HL-60 (cell line): ENCODE measurements at places on chromosomes 4 and X.

GRCh38 chr4:180086480-180087190 lies 2156.6 kb upstream of the TENM3 start:
- DNase-seq, result no peak

DNA sequence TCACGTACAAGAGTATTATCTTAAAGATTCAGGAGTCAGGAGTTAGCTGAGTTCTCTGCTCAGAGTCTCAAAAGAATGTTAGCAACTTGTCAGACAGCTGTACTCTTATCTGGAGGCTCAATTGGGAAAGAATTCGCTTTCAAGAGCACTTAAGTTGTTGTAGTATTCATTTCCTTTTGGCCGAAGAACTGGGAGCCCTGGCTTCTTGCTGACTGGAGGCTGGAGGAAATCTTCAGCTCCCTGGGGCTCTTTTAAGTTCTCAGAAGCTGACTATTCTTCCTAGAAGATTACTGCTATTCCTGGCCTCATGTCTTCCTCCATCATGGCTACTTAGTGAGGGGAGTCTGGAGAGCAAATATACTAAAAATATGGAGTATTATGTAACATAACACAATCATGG lies 587.2 kb downstream of the EPHA5 start:
- no peak for DNase-seq

DNA sequence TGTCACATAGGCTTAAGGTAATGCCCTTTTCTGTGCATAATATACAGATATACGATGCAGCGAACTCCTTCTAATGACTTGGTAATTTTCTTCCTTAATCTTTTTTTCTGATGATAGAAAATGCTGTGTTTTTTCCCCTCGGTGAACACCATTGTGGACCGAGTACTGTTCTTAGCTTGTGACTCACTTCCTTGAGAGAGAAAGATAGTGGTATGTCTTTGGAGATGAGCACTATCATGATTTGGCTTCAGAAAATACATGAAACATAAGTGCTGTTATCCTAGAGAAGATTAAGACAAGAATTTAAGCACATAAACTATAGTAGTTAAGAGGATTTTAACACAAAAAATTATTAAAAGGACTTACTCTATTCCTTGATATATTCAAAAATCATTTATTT lies 63.9 kb downstream of the RS1 start:
- DNase-seq, result no peak

DNA sequence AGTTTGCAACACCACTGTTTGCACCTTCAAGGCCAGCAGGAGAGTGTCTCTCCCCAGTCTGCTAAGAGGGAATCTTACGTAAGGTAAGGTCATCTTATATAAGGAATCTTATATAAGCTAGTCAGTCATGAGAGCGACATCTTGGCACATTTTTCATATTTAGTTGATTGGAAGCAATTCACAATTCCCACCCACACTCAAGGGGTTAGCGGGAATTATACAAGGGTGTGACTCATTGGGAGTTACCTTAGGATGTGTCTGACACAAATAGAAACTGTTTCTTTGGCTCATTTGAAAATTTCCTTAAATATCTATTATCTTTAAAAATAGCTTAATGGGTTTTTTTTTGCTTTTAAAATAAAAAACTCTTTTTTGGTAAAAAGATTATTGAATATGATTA lies 62.1 kb upstream of the GRPR start:
- DNase-seq, result no peak

- peak; percentile 1 for DNase-seq
These were observed 506.9 kb upstream of the PCDH10 start for GRCh38 chr4:132642016-132642817.

DNA sequence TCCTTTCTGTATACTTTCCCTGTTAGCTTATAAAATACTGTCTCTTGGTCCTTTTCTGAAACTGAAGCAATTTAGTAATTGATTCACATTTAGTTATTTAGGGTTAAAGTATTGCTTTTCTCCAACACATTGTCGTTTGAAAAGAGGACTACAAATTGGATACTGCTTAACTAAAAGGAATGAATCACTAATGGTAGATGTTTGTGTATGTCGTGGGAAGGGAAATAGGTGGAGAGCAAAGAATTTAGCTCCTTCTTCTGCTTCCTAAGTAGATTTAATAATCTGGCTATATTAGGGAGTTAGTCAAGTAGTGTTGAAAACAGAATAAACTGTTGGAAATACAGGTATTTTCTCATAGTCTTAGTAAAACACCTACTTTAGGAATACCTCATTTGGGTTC lies 27.9 kb downstream of the SLAIN2 start:
- no peak for DNase-seq
